ENCODE measurements at places on chromosomes 7 and 10.

- peak; percentile 92 for DNase-seq
Observed at GRCh38 chr10:102399217-102400021, 3.9 kb downstream of the NFKB2 start.

- no peak for DNase-seq
Observed at GRCh38 chr7:37329940-37330339, 118.7 kb downstream of the ELMO1 start.

- DNase-seq: no peak
Observed at GRCh38 chr7:38413784-38414183, 140.3 kb upstream of the TARP start.

DNA sequence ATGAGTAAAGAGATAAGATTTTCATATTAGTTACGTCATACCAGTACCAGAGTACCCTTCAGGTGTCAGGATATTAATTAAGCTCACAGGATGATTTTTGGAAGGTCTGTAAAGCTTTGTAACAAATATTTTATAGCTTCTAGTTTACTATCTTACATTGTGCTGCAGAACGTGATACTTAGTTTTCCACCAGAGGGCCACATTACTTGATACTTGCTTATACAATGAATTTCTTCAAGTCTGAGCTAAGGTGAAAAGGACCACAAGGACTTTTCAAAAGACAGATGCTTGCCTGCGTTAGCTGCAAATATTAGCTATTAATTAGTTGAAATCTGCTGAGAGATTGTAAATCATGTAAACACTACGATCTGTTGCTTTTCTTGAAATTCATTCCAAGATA, 12.2 kb downstream of the FOXP2 start:
- no peak for DNase-seq

DNA sequence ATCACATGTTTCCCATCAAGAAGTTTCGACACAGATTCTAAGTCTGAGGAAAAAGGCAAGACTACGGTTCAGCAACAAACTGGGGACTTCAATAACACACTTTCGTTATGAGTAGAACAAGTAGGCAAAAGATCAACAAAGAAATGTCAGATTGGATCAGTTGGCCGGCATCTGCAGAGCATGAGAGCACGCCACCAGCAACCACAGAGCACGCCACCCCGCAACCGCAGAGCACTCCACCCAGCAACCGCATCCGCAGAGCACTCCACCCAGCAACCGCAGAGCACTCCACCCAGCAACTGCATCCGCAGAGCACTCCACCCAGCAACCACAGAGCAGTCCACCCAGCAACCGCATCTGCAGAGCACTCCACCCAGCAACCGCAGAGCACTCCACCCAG, 89.7 kb upstream of the FAM20C start:
- no peak for DNase-seq

- DNase-seq: no peak
Observed at GRCh38 chr10:100715445-100716385, 29.7 kb upstream of the PAX2 start.

DNA sequence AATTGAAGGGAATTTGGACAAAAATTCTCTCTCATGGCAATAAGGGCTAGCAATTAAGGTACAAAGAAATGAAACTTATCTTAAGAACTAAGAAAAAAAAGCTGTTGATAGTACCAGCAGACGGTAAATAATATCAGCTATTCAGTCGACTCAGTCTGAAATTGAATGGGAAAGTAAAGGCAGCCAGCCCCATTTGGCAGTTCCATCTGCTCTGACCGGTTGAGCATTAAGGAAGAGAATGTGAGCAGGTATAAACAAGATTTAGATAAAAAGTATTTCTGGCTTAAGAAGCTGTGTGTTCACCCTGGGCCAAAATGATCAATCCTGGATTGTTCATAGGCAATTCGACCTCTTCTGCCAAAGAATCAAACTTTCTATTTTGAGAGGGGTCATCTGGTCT, 154.6 kb upstream of the NPVF start:
- DNase-seq: no peak

- no peak for DNase-seq
Observed at GRCh38 chr10:106167946-106168345, 996.6 kb downstream of the SORCS1 start.

DNA sequence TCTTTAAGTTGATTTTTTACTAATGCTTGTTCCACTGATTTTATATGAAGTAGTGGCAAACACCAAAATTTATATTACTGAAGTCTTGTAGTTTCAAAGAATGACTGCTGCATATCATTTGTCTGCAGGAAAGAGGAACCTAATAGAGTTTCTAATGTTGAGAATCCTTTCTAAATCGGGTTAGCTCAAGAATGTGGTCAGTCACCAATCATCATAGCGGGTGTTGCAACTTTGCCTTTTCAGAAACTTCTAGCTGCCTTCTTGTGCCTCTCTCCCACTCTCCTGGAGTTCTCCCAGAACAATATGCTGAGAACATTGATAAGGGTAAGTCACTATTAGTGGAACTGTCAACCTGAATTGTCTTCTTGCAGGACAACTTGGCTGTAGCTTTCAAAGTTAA, 524.8 kb upstream of the SORCS1 start:
- DNase-seq: peak; percentile 15

GRCh38 chr7:73681031-73681430, 2.2 kb downstream of the DNAJC30 start:
- no peak for DNase-seq

GRCh38 chr7:73812996-73813395, 17.8 kb upstream of the CLDN4 start:
- DNase-seq: no peak

DNA sequence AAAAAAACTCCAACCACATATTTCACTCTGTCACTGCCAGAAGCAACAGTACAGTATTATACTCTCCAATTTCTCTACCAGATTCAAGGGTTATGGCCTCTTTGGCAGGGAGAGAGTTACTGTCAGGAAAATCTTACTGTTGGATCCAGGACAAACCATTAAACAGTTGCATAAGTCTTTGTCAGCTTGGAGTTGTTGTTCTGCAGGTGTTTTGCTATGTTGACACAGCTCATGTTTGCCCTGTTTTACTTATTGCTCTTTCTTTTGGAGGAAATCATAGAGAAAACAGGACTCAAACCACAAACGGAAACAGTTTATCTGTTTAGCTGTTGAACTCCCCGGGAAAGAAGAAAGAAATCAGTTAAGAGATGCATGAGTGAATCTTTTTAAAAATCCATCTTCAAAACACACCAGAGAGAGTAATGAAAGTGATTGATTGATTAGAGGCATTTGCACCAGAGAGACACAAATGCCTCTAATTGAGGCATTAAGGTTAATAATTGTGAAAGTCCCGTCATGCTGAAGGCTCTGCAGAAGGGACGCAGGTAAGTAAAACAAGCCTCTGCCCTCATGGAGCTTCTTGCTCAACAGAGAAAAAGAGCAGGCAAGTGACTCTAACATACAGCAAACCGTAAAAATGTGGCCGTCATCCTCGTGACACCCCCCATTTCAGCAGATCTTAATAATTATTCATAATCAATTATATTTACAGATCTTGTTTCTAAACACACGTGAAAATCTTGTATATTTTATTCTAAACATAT, 38.7 kb upstream of the ARHGAP21 start:
- no peak for DNase-seq

DNA sequence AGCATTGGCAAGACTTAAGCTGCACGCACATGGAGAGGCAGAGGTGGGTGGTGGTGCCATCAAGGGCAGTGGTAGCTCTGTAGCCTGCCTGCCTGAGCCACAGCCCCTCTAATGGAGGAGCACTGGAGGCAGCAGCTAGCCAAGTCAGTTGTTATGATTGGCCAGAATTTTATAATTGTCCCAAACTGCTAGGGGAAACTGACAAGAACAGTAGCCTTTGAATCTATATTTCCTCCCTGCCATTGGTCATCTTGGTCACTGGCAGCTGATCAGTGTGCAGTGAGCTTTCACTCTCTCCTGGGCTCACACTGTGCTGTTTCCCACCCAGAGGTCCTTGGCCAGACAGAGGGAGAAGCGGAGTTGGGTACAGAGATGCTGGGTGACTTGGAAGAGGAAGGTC, 9.6 kb upstream of the ZNF783 start:
- DNase-seq: no peak

DNA sequence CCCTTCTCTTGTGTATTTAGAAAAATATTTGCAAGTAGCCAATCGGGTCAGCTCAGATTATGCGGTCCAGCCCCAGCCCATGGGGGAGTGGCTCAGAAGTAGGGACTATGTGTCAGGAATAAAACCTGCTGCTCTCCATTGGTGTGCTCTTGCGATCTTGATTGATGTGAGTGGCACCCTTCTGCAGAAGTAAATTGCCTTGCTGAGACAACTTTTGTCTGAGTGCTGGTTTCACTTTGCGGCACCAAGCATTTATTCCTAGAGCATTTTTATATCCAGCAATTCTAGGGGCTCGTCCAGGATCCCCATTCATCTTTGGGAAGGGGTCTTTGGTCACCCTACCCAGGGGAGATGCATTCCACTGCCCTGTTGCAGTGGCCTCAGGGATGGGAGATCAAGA, 26.1 kb upstream of the FAM221A start:
- DNase-seq: no peak

GRCh38 chr10:32110790-32111189, 54.6 kb upstream of the KIF5B start:
- DNase-seq: no peak

GRCh38 chr7:43753843-43754242, 4.6 kb upstream of the BLVRA start:
- DNase-seq: no peak

DNA sequence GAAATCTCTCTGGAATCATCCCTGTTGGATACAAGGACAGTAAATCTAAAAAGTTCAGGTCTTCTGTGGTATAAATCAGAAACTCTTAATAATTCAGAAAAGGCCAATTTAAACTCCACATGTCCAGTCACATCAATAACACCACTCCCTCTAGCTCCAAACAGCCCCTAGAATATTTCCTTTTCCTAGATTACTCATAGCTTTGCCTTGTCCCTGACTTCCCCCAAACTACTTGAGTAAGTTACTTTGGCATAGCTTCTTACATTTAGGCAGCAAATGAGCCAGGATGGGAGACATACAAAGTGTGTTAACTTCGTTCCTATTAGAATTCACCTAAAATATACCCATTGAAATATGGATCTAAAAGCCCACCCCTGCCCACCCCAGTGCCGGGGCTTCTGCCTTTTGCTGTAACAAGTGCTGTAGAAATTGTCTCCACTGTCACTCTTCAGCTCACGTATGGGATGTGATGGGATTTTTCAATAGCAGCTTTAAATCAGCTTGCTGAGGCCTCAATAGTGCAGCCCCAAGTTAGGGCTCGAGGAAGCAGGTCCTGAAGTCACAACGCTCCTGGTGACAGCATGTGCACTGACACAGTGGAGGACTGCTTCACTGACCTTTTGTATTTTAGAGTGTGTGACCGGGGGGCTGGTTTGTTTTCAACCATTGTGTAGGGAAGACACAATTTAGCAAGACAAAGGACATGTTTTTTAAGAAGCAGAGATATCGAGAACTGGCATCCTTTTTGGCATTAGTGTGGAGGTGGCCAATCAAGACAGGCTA, 218.2 kb upstream of the KMT2E start:
- DNase-seq: no peak

- DNase-seq: no peak
Observed at GRCh38 chr10:110304394-110304779, 333 bp downstream of the SMNDC1 start.

- DNase-seq: no peak
Observed at GRCh38 chr7:44729949-44730590, 18.6 kb upstream of the ZMIZ2 start.

DNA sequence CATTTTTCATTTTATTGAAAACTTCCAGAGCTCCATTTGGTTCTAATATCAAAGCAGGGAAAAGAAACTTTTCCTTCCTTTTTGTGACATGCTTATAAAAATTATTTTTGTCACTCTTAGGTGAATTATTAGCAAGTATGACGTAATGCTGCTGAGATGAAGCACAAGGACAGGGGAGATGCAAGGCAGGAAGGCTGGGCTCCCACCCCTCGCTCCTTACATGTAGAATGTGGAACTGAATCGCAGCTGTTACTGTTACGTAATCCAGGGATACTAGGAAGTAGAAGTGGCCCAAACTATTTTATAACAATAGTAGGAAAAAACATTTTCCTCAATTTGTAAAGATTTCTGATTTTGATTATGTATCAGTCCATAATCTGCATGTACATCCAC, 17.1 kb upstream of the GTPBP4 start:
- DNase-seq: no peak

- no peak for DNase-seq
Observed at GRCh38 chr7:67857698-67858097, 861.1 kb downstream of the TYW1 start.

DNA sequence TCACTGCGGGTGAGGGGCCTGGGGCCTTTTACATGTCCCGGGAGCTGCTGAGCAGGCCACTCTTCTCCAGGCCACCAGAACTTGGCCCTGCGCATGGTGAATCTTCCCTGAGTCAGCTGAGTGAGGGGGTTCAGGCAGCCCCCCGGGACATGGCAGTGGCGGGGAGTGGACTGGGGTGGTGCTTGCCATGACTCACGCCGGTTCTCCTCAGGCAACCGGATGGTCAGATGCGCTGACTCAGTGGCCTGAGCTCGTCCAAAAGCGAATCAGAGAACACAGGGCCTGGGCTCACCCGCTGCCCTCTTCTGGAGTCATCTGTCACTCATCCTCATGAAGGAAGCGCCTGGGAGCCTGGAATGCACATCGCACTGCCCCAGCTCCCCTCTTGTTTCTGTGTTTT, 33.5 kb downstream of the HTRA1 start:
- no peak for DNase-seq

GRCh38 chr7:106075937-106076336, 36.2 kb downstream of the SYPL1 start:
- DNase-seq: no peak

GRCh38 chr10:48288661-48289060, 14.2 kb upstream of the FRMPD2 start:
- no peak for DNase-seq

DNA sequence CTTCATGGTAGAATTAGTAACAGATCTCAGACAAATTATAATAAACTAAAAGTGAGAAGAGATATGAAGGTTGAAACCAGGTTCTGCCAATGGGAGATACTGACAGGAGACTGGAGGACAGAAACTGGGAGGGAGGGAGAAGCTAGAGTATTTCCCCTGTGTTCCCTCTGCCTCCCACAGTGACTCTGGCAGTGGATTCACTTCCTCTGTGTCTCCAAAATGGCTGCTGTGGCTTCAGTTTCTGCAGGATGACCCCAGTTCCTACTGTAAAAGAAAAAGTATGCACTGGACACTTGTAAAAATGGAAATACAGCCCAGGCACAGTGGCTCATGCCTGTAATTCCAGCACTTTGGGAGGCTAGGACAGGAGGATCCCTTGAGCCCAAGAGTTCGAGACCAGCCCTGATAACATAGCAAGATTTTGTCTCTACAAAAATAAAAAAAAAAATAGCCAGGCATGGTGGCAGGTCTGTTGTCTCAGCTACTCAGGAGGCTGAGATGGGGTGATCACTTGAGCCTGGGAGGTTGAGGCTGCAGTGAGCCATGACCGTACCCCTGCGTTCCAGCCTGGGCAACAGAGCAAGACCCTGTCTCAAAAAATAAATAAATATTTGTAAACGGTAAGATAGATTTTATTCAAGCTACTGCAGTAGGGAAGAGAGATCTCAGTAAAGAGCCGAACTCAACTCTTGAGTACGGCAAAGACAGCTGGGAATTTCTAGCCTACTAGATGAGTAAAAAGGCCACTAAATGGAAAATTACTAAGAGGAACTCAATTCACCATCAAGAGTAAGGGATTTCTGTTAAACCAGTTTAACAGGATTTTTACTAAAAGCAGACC, 156.6 kb upstream of the TRIM24 start:
- DNase-seq: no peak

All from femur (tissue), 1 donor.